ENCODE measurements at places on chromosomes 12 and 14.

GRCh38 chr12:57822392-57823130 lies 4.0 kb upstream of the AVIL start:
- DNase-seq = no peak

GRCh38 chr12:21223930-21224329 lies 92.9 kb downstream of the SLCO1B1 start:
- no peak for DNase-seq

DNA sequence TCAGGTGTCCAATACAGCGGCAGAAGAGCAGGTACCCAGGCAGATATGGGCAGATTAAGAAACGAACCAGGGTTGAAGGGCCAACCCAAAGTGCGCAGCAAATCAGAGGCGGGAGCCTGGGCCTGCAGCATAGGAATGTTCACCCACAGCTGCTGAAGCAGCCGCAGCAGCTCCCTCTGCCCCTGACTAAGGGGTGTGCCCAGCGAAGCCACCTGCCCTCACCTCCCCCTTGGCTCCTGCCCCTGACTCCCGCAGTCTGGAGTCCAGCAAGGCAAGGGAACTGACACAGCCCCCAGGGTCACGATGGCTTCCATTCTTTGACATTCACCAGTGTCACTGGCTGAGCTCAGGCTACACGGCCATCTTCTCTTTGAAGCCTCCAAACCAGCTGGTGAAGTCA lies 27.3 kb upstream of the ZFP36L1 start:
- no peak for DNase-seq

DNA sequence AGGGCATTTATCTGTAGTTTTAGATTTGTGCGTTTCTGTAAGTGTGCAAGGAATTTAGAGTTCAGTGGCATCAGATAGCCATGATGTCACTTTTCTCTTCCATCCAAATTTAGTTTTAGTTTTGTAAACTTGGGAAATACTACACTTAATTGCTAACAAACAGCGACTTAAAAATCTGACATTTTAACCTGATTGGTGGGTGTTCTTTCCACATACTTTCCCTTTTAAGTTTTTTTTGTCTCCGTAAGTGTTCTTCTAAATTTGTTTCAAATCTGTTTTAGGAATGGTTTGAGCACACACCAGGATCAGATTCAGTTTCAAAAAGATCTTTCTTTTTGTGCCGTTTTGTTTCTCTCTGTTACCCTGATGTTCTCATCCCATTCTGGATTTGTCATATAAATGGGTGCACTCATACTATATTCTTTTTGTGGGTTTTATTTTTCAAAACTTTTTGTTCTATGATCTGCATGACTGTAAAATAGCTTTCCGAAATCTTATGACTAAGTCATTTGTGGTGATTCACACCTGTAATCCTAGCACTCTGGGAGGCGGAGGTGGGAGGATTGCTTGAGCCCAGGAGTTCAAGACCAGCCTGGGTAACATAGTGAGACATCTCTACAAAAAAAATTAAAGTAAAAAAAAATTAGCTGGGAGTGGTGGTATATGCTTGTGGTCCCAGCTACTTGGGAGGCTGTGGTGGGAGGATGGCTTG lies 58.9 kb downstream of the FBXO34 start:
- DNase-seq = no peak

DNA sequence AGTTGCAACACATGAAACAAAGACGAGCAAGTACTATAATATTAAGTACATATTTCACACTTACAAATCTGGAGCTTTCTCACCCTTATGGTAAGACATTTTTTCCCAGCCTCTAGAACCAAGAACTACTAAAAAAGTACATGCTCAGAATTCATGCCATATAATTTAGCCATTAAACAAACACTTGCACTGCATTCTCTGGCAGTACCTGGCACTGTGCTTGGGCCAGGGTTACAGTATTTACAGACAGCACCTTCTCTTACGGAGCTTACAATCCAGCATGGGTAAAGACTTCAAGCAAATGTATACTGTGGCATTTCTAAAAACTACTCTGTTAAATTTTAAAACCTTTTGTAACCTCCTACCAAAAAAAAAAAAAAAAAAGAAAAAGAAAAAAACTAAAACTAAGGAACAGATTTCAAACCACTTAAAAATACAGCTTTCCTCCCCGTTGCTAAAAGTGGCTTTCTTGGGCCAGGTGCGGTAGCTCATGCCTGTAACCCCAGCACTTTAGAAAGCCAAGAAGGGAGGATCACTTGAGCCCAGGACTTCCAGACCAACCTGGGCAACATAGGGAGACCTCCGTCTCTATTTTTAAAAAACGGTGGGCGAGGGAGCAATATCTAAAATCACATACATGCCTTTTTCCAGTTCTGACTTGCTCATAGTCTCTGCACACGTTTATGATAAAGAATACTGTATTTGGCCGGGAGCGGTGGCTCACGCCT lies 956 bp downstream of the GNPTAB start:
- peak; percentile 56 for DNase-seq

GRCh38 chr14:22824711-22825359 lies 4.9 kb upstream of the MRPL52 start:
- peak; percentile 14 for DNase-seq

DNA sequence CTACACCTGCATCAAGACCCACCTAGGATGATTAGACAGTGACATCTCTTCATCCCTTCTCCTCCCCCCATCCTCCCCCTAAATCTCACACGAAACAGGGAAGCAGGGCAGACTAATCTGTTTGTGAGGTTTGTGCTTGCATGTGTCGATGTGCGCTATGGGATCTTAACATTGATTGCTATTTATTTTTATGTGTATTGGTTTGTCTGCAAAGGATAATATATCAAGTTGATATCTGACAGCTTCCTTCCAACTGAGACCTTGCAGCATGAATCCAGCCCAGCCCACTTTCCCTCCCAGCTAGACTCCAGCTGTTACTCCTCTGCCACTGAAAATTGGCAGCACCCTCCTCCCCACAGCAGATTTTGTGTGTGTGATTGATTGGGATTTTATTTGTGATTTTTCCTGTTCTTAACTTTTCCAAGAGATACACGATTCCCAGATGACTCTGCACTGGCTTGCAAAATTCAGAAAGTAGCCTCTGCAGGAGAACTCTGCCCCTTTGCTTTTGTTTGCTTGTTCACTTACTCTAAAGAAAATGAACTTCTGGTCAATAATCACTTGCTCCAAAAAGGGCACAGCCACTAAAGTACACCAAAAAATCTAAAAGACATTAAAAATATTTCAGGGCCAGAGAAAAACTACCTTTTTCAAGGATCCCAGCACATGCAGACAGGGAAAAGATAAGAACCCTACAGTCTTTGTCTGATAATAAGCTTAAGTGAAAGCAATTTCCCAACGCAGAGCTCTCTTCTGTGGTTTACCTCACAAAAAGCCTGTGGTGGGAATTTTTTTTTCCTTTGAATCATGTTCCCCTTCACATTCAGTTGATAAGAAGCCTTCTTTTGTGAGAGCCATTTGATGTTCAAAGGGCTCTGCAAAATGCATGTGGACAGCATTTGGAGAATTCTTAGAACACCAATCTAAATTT lies 222.1 kb downstream of the RPS29 start:
- no peak for DNase-seq

GRCh38 chr12:3896356-3896755 lies 23.2 kb upstream of the PARP11 start:
- DNase-seq = no peak

- no peak for DNase-seq
Observed at GRCh38 chr12:90174198-90174510, 465.5 kb upstream of the ATP2B1 start.

DNA sequence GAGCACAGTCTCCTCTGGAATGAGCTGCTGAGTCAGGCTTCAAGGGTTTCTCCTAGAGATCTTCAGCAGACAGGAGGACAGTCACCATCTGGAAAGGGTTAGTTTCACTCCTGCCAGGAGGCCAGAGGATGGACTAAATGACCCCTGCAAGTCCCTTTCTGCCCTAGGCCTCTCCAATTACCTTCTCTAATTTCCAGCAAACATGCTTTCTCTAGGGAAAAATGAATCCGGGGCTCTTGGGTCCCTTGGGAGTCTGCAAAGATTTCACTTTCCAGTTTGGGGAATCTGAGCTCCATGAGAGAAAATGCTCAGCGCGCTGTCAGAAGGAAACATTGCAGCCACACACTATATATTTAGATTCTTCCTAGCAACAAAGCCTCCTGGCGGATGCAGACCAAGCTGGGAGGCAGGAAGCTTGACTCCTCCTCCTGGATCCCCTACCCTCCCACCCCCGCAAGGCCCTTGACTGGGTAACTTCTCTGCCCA lies 184.4 kb upstream of the CCND2 start:
- no peak for DNase-seq
